ENCODE measurements at places on chromosomes 7 and 10.

DNA sequence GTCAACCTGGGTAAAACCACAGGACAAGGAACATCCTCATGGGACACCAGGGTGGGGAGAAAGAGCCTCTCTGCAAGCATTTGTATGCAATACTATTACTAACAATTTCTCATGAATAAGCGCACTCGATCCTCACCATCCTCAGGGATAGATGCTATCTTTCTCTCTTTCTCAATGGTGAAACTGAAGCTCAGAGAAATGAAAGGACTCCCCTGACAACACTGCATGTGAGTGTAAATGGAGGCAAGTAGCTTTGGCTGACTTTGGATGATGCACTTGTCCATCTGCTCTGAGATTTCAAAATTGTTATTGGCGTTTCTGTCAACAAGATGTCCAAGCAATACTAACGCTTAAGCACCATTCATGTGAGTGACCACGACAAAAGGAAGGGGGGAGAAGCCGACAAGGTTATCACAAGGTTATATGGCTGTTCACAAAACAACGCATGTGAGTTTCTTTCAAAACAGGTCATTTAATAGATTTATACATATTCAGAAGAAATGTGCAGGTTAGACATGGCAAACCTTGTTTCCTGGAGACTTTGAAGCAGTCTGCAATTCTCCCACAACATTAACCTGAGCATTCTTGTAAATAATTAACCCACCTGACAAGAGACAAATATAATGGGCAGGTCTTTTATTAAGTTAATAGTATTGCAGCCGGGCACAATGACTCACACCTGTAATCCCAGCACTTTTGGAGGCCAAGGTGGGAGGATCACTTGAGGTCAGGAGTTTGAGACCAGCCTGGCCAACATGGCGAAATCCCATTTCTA lies 54.0 kb downstream of the IFIT5 start:
- no peak for DNase-seq

GRCh38 chr10:18400906-18401245 lies 250.5 kb downstream of the NSUN6 start:
- DNase-seq: no peak

- no peak for DNase-seq
These were observed 591.1 kb downstream of the SDK1 start for GRCh38 chr7:3892157-3892556.

GRCh38 chr7:17038160-17038782 lies 156.5 kb upstream of the AGR3 start:
- no peak for DNase-seq

GRCh38 chr10:52216852-52217251 lies 97.2 kb upstream of the DKK1 start:
- peak; percentile 37 for DNase-seq

Measured in stimulated activated naive B cell treated with anti-CD40 and anti-IgM and Interleukin-4, amounts not matched to agents 10 μg/mL and 1 μg/mL and 100 μg/mL, for 72 hours (primary cell).